ENCODE measurements at places on chromosomes 3 and 15.

DNA sequence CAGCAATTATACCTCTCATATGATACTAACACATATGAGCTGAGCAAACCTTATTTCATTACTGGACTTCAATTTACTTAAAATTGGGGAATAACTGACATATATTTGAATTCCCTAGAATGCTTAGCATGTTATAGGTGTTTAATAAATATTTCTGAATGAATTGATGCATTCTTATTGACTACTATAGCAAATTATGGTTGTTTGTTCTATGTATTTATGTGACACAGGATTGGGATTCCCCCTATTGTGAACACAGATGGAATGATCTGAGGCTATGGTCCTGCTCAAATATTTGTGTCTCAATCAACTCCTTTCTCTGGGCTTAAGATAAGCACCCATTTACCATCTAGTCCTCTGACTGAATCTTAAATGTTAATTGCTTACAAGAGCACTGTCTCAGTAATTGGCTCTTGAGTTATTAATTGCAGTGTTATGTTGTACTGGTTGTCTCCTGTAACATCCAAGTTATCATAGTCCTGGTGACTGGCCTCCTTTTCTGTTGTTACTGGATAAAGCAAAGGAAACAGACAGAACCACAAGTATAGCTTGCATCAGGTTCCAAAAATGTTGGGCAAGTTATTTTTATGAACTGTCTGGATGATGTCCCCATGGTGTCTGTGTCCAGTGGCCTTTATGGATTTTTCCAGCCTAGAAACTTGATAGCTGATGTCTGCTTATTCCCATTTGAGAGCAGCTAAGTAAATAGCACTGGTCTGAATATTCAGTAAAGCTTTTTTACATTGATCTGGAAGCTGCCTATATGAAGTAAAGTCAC, 2.3 kb upstream of the UACA start:
- DNase-seq, result peak; percentile 83

- no peak for DNase-seq
Measured at GRCh38 chr15:23890218-23890617, 203.1 kb upstream of the NDN start.

DNA sequence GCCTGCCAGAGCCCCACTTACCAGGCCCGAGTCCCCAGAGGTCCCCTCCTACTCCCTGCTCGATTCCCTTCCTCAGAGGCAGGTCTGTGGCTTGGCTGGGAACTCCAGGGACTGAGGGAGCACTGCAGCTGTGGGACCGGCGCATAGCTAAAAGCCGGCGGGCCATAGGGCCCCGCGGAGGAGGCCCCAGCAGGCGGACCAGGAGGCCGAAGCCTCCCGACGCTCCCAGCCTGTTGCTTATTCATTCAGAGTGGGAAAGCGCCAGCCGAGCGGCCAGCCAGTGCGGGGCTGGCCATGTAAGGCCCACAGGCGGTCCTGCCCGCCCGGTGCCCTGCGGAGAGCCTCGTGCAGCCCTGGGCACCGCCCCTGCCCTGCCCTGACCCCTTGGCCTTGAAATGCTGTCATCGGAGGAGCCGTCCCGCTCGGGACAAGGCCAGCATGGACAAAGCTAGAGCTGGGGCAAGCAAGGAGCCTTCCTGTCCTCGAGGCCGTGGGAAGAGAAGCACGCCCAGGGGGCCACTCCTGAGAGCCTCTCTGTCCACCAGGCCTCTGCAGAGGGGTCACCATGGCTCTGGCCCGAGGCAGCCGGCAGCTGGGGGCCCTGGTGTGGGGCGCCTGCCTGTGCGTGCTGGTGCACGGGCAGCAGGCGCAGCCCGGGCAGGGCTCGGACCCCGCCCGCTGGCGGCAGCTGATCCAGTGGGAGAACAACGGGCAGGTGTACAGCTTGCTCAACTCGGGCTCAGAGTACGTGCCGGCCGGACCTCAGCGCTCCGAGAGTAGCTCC, at the start of gene LOXL1:
TSS of gene LOXL1 (plus strand) at position 244 of the 784 bp plus-strand sequence. CDS start at position 566, 322 bp downstream.
- peak; percentile 96 for DNase-seq

GRCh38 chr3:168909260-168909659, 754.3 kb downstream of the MECOM start:
- DNase-seq, result no peak

GRCh38 chr15:52042051-52042851, 23.2 kb downstream of the MAPK6 start:
- no peak for DNase-seq

DNA sequence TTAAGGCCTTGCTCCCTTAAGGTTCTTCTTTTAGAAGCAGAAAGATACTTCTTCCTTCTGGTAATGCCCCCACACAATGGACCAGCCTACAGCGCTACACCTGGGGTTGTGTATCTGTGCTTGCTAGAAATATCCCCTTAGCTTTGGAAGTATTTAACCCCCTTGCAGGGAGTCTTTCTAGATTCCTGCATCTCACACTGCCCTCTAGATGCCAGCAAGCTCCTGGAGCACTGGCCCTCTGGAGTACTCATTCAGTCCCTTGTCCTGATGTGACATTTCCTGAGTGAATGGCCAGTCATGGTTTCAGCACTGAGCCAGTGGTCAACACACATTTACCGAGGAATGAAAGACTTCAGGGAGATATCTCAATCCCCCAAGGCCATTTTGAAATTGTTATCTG, 30.4 kb upstream of the RBP2 start:
- peak; percentile 58 for DNase-seq

DNA sequence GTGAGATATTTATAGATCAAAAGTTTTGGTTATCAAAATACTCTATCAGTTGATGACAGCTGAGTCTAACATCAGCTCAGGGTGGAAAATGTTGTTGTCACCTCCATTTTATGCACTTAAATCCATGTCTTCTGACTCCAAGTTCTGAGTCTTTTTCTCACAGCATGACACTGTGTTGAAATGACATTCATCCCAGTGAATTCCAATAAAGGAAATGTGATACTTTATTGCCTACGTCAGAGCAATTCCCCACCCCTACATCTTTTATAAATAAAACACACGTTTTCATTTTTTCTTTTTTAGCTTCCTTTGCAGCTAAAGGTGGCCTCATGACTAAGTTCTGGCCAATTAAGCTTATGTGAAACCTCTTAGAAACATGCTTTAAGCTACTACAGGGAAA, 10.7 kb downstream of the DRD3 start:
- no peak for DNase-seq

- no peak for DNase-seq
Measured at GRCh38 chr15:23411841-23412240, 35.2 kb downstream of the GOLGA6L2 start.

DNA sequence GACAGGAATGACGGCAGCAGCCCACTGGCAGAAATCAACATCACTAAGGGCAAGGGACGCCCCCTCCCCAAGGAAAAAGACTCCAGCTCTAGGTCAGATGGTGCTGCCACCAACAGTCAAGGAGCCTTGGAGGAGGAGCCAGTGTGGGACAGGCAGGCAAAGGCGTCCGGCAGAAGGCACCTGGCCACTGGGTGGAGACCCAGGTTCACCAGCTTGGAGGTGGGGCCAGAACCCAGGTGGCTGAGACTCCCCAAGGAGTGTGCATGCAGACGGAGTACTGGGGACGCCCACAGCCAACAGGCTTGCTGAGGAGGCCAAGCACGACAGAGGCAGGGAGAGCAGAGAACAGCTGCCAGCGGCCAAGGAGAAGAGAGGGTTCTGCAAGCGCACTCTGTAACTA, 35.2 kb downstream of the PTPN23 start:
- DNase-seq, result no peak

- DNase-seq, result no peak
Measured at GRCh38 chr15:78290222-78290621, 9.2 kb downstream of the SKIC8 start.

DNA sequence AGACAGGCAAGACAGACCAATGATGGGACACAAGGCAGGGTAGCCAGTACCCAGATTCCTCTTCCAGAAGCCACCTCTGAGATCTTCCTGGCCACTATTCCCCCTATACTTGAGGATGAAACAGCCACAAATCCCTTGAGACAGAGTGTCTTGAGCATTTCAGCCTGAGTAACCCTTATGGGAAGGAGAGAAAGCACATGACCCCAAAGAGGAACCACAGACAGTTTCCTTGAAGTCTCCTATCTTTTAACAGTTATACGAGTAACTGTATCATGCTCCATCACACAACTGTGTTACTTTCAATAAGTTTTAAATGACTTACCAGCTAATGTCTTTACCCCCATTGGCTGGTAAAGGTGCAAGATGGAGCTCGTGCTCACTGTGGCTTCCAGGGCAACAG, 9.3 kb downstream of the VIPR1 start:
- no peak for DNase-seq

DNA sequence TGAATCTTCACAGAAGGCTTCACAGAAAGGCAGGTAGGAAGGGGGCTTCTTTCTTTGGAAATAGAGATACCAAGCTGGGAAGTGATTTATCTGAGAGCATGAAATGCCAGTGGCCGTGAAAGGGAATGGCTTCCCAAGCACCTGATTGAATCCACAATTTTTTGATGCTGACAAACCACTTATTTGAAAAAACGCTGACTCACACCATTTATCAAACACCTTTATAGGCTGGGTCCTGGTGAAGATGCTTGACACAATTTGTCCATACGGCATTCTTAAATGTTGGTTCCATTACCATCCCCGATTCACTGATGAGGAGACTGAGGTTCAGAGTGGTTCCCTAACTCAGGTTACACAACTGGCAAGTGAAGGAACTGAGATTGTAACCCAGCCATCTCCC, 64.1 kb upstream of the POMGNT2 start:
- no peak for DNase-seq

DNA sequence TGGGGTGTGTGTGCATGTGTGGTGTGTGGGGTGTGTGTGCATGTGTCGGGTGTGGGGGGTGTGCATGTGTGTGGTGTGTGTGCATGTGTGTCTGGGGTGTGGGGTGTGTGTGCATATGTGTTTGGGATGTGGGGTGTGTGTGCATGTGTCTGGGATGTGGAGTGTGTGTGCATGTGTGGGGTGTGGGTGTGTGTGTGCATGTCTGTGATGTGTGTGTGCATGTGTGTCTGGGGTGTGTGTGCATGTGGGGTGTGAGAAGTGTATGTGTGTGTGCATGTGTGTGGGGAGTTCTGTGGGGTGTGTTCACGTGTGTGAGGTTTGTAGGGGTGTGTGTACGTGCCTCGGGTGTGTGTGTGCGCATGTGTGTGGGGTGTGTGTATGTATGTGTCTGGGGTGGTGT, 6.7 kb upstream of the OCA2 start:
- DNase-seq, result no peak

GRCh38 chr3:100603469-100603868, 5.9 kb upstream of the ADGRG7 start:
- DNase-seq, result peak; percentile 42

GRCh38 chr3:185416513-185416912, 53.6 kb downstream of the MAP3K13 start:
- no peak for DNase-seq

- DNase-seq, result no peak
Measured at GRCh38 chr3:14235003-14235911, 56.6 kb downstream of the LSM3 start.

DNA sequence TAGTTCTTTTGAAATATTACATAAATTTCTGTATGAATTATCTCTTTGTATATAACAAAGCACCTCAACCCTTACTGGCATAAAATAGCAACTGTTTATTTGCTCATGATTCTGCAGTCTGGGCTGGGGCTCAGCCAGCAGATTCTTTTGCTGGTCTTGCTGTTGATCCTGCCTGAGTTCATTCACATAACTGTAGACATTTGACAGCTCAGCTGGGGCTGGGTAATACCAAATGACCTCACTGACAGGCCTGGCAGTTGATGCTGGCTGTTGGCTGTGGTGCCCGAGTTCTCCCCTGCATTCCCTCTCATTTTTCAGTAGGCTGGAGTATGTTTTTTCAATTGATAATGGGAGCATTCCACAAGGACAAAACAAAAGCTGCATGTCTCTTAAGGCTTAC, 449.9 kb upstream of the GOLIM4 start:
- DNase-seq, result peak; percentile 26

DNA sequence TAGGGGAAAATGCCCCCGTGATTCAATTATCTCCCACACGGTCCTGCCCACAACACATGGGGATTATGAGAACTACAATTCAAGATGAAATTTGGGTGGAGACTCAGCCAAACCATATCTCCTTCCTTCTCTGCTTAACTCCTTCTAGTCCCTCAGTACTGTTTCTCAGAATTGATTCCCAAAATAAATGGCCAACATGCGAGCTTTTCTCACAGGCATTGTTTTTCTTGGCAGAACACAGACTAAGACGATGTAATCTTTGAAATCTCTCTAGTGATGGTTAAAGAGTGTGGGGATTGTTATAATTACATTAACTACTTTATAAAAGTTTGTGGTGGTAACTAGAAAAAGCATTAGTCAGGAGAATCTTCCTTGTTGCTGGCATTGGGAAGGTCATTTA, 366.5 kb downstream of the LPP start:
- DNase-seq, result no peak

GRCh38 chr3:105809208-105809888, 59.5 kb downstream of the CBLB start:
- DNase-seq, result no peak

- no peak for DNase-seq
Measured at GRCh38 chr3:168782193-168782592, 686.5 kb upstream of the GOLIM4 start.

GRCh38 chr3:13277196-13277813, 142.8 kb downstream of the NUP210 start:
- DNase-seq, result peak; percentile 16

DNA sequence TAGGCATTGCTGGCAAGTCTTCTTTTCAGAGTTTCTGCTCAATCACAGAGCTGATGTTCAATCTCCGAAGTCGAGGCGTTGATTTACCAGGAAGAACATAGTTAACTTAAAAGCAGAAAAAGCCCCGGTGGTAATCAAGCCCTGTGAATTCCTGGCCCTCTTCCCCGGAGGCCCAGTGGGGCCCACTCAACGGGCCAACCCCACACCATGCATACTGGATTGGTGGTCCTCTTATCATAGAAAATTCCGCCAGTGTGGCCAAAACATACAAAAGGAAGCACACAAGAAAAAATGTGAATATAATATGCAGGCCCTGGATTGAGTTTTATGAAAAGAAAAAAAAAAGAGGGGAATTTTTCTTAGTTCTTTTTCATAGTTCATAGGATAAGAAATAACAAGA, 873.0 kb upstream of the NR2F2 start:
- no peak for DNase-seq

DNA sequence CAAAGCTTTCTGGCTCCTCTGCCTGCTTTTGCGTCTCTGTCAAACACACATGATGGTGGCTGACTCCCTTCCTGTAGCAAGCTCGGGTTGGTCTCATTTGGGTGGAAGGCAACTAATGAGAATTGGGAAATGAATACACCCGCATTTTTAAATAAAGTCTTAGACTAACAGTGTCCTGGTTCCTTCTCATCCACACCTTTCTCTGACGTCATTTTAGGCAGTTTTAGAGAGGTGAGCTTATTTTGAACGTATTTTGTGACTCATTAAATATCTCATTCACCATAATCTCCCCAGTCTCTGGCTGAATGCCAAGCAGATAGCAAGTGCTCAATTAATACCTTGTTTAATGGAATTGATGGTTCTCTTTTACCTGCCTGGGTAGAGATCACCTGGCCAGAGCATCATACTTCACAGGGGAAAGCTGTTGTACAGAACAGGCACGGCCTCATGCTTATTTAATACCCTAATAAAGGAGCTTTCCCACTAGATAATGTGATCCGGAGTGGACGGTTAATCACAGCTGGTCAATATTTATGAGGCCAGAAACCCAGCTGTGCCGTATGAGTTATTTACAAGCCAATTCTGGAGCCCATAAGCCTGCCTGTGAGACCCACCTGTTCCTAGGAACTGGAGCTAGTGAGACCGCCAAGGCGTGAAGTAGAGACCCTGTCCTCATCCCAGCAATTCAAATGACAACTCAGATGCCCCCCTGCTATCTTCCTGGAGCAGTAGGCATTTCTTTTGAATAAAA, 149.7 kb upstream of the PROK2 start:
- no peak for DNase-seq
